ENCODE measurements at places on chromosomes 3 and 15. TPM values are rescaled to one million over a fixed set of nuclear protein-coding genes. Genes with fewer than 3 reads are reported as not detected.

ANKRD34C gene
- not detected for polyA plus RNA-seq

- no peak for DNase-seq
- no peak overlapping the region for H3K4me3 ChIP-seq
- no peaks in the 10 kb centered on the region for H3K4me1 ChIP-seq
- H3K27me3 ChIP-seq, result no peaks in the 10 kb centered on the region
- no peaks in the 10 kb centered on the region for H3K36me3 ChIP-seq
Measured at GRCh38 chr3:60574046-60574769, 677.0 kb downstream of the FHIT start.

SPINK8 gene
- polyA plus RNA-seq, result not detected

DNA sequence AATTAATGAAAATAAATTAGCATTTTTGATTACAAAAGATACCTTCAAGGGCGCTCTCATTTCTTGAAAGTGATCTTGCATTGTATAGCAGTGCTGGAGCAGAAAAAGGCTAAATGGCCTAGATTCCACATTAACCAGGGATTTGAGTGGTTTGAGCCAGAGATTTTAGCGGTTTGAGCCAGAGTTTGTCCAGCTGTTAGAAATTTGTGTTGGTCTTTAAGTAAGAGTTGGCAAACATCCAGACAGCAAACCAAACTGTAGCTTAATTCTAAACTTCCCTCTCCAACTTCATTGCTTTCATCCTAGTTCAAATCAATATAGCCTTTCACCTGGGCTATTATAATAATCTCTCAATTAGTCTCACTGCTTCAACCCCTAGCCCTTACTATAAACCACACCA is 351.7 kb downstream of the IGSF11 start:
- H3K4me3 ChIP-seq, result no peak overlapping the region
- no peak overlapping the region for H3K27ac ChIP-seq
- no peaks in the 10 kb centered on the region for H3K36me3 ChIP-seq
- H3K4me1 ChIP-seq, result no peaks in the 10 kb centered on the region

GRCh38 chr3:45088543-45089358 is 57.4 kb downstream of the CDCP1 start:
- DNase-seq, result no peak
- no peaks in the 10 kb centered on the region for H3K4me1 ChIP-seq
- no peaks in the 10 kb centered on the region for H3K36me3 ChIP-seq
- H3K4me3 ChIP-seq, result no peak overlapping the region
- H3K27me3 ChIP-seq, result no peaks in the 10 kb centered on the region

GRCh38 chr15:99703603-99704443 is 29.4 kb downstream of the LYSMD4 start:
- no peak overlapping the region for H3K4me3 ChIP-seq
- no peaks in the 10 kb centered on the region for H3K36me3 ChIP-seq
- peaks cover 18% of the 10 kb centered on the region for H3K4me1 ChIP-seq
- DNase-seq, result no peak
- H3K27ac ChIP-seq, result no peak overlapping the region
- no peaks in the 10 kb centered on the region for H3K27me3 ChIP-seq

CCDC54 gene
- not detected for polyA plus RNA-seq

DNA sequence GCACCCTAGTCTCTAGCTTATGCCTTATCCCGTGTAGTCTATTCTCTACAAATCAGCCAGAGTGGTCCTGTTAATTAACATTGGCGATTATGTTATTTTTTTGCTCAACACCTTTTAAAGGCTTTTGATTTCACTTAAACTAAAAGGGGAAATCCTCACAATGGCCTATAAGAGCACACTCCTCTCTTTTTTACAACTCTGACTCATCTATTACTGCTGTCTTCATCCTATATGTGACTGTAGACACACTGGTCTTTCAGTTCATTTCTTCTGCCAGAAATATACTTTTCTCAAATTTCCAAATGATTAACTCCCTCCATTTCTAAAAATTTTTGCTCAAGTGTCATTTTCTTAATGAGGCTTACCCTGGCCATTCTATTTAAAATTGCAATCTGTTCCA is 143.4 kb downstream of the NSUN3 start:
- no peaks in the 10 kb centered on the region for H3K4me1 ChIP-seq
- no peaks in the 10 kb centered on the region for H3K27me3 ChIP-seq
- H3K4me3 ChIP-seq, result no peak overlapping the region
- DNase-seq, result no peak
- H3K27ac ChIP-seq, result no peak overlapping the region

Data from CD4-positive, alpha-beta memory T cell (primary cell).